ENCODE measurements at places on chromosomes 7 and 10.

DNA sequence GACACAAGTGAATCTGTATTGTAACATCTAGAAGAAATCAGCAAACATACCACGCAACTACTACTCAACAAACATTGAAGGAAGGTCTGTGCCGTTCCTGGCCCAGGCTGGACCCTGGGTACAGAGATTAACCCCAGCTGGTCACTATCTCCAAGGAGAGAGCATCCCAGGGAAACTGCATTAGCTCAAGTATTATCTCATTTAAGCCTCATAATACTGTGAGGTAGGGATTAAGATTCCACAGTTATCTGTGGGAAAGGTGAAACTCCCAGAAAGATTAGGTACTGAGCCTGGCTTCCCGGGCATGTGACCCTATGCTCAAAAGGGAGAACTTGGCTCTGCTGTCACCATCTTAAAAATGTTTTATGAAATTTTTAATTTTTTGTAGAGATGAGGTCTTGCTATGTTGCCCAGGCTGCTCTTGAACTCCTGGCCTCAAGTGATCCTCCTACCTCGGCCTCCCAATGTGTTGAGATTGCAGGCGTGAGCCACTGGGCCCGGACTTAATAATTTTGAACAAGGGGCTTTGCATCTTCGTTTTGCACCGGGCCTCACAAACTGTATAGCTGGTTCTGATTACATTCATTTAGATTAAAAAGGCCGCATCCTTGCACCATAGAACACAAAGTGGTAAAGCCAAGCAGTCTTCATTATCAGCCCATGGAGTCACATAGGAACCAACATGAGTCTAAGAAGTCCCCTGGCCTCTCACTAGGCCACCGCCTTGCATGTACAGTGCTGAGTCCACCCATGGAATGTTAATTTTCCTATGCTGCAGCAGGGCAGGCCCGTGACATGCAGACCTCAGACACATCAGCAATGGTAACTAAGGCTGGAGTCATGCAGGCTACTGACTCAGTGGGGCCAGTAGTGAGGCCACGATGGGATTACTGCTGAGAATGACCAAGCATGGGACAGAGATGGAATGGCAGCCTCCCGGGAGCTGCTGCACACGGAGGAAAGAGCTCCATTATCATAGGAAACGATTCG, 5.5 kb upstream of the CTBP2 start:
- DNase-seq: no peak

- DNase-seq: no peak
Observed at GRCh38 chr7:114432703-114433102, 18.1 kb downstream of the FOXP2 start.

GRCh38 chr7:537911-538634, 18.4 kb upstream of the PDGFA start:
- DNase-seq: no peak

- DNase-seq: no peak
Observed at GRCh38 chr10:42476101-42476500, 162.3 kb downstream of the ZNF33B start.

- DNase-seq: no peak
Observed at GRCh38 chr7:77702968-77703472, 6.8 kb downstream of the RSBN1L start.

DNA sequence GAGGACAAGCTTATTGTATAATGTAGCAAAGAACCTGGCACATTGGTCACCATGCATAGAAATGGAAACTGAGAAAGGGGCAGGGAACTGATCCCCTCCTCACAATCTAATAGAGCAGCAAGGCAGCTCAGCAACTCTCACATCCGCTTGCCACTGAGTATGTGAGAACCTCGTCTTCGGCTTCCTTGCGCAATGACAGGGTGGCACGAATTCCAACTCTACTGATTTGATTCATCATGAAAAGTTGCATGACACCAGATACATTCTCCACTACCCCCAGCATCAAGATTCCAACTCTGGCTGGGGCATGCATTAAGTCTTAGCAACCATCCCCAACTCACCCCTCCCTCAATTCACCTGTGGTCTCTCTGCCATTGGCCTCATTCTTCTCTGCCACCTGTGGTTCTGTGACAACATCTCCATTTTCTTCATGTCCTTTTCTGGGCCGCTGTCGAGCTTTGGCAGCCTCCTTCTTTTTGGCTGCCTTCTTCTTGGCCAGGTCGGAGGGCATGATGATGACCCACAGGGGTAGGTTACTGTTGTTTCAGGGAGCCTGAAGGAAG, 976 bp downstream of the ABCF2 start:
- DNase-seq: no peak

DNA sequence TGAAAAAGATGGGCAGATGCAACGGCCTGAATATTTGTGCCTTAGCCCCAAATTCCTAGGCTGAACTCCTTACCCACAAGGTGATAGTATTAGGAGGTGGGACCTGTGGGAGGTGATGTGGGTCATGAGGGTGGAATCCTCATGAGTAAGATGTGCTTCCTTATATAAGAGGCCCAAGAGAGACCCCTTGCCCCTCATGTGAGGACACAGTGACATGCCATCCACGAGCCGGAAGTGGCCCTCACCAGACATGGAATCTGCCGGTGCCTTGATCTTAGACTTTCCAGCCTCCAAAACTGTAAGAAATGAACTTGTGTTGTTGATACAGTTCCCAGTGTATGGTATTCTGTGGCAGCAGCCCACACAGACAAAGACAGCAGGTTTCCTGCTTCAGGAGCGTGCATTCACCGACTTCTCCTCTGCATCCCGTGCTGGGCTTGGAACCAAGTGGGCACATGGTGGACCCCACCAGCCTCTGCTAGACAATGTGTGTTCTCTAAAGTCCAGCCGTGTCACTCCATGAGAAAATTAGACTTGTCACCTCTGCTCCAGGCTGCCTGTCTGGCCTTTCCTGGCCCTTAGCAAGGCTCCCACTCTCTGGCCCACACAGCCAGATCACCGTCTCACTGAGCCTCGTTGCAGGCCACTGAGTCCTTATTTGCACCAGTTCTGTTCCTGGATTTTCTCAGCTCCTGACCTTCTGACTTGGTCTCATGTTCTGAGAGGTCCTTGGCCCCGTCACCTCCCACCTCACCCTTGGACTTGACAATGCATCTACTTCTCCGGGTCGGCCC, 52.9 kb upstream of the CACUL1 start:
- DNase-seq: no peak

GRCh38 chr10:29666201-29666600, 31.4 kb upstream of the SVIL start:
- DNase-seq: no peak

GRCh38 chr10:16505161-16505560, 16.5 kb downstream of the C1QL3 start:
- DNase-seq: no peak

- no peak for DNase-seq
Observed at GRCh38 chr10:99921948-99922347, 87.8 kb downstream of the DNMBP start.

DNA sequence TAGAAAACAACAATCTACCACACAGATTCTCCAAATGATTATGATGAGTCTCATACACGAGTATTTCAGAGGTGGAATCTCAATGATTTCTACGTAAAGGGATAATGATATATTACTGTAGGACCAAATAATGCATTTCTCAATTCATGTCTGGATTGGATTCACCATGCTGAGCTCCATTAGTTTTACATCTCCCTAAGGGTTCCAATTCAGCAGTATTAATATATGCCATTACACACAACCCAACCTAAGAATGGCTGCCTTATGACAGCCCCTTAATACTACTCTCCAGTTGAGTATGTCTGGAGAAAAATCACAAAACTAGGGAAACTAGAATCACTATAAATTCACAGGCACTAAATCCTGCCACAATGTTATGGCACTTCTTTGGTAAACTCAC, 234.3 kb upstream of the PLXNA4 start:
- DNase-seq: no peak

DNA sequence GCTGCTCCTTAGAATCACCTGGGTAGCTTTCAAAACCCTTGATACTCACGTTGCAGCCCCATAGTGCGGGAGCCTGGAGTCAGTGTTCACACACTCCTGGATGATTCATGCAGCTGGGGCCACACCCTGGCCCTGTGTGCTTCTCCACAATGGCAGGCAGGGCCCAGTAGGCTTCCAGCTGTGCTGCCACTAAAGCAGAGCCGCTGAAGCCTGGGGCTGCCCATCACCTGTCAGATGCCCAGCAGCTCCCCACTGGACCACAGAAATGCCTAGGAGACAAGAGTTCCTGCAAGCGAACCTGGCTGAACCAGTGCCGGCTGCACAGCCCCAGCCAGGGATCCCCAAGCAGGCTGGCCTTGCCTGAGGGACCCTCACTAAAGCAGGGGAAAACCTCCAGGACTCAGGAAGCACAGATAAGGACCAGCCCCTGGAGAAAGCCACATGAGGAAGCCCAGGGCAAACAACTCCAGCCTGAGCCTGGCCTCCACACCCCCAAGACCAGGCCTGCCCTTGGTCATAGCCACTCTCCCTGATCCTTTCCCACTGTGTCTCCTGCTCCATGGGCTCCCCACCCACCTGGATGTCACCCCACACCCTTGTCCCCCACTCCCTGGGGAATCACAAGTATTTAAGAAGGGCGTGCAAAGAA, 111.9 kb downstream of the GRID1 start:
- DNase-seq: peak; percentile 31

- DNase-seq: no peak
Observed at GRCh38 chr10:42795701-42796100, 13.1 kb downstream of the BMS1 start.

DNA sequence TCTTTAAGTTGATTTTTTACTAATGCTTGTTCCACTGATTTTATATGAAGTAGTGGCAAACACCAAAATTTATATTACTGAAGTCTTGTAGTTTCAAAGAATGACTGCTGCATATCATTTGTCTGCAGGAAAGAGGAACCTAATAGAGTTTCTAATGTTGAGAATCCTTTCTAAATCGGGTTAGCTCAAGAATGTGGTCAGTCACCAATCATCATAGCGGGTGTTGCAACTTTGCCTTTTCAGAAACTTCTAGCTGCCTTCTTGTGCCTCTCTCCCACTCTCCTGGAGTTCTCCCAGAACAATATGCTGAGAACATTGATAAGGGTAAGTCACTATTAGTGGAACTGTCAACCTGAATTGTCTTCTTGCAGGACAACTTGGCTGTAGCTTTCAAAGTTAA, 524.8 kb upstream of the SORCS1 start:
- no peak for DNase-seq

DNA sequence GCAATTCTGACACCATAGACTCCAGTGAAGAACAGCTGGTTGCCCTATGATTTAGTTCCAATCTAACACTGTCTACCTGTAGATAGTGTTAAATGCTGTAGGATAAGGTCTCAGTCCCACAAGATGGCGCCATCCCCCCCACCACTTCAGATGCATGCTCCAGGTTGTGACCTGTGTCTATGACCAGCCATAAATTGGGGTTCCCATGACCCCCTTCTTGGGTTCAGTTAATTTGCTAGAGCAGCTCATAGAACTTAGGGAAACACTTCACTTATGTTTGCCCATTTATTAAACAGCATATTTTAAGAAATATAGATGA, 13.1 kb downstream of the CCSER2 start:
- no peak for DNase-seq

GRCh38 chr7:2196381-2197378, 36.1 kb downstream of the MAD1L1 start:
- no peak for DNase-seq

- no peak for DNase-seq
Observed at GRCh38 chr7:46239846-46240245, 318.8 kb upstream of the IGFBP3 start.

- no peak for DNase-seq
Observed at GRCh38 chr10:17059197-17059688, 70.4 kb downstream of the CUBN start.

- DNase-seq: peak; percentile 55
Observed at GRCh38 chr10:22475651-22476600, 130.6 kb downstream of the SPAG6 start.

- DNase-seq: no peak
Observed at GRCh38 chr10:80472234-80473095, 18.4 kb downstream of the TSPAN14 start.

GRCh38 chr7:87154166-87154565, 1.9 kb downstream of the DMTF1 start:
- no peak for DNase-seq

- no peak for DNase-seq
Observed at GRCh38 chr7:100791881-100792666, 35.2 kb downstream of the EPHB4 start.

DNA sequence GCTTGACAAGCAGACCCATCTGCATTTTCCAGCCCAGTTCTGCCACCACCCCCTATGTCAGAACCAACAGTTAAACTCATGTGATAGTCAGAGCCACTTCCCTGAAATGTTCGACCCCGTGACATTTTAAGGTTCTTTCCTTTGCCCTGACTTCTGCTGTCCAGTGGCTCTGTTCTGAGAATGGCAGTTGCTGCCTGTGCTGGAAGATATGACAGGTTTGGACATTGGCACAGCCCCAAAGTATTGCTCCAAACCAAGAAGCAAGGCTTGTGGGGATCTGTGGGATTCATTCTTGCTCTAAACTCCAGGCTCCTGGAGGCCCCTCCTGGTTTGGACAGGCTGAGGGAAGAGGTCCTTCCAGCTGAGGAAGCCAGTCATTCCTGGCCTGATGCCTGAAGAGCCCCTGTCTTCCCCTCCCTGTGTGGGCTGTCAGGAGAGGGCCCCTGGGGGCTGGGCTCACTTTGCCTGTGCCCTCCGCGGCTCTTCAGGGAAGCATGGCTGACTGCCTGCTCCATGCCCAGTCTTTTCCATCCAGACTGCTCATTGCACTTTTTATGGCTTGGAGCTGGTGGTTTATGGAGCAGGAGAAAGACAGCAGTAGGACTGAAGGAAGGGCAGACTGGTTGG, 138.0 kb downstream of the CDH23 start:
- DNase-seq: no peak

DNA sequence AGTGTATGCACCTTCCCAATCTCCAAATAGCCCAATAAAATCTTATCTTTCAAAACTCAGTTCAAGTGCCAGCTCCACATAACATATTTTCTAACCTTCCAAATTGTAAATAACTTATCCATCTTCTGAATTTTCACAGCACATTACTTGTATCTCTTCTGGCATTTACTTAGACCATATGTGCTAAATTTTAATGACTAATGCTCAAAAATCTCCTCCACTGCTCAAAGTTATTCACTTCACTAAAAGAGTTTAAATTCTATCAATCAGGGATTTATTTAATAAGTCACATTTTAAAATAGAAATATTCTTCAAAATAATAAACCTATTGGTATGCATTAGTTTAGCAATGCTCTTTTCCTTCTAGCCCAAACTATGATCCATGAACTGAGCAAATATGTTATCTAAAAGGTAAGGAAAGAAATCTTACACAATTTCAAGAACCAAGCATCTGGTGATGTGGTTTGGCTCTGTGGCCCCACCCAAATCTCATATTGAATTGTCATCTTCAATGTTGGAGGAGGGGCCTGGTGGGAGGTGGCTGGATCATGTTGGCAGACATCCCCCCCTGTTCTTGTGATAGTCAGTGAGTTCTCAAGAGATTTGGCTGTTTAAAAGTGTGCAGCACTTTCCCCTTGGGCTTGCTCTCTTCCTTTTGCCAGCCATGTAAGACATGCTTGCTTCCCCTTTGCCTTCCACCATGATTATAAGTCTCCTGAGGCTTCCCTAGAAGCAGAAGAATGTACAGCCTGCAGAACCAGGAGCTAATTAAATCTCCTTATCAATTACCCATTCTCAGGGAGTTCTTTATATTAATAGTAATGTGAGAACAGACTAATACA, 28.1 kb upstream of the GPR22 start:
- no peak for DNase-seq
